ENCODE measurements at places on chromosomes 5 and 9.

- DNase-seq = no peak
Measured at GRCh38 chr5:14579731-14580397, 1.7 kb upstream of the OTULINL start.

DNA sequence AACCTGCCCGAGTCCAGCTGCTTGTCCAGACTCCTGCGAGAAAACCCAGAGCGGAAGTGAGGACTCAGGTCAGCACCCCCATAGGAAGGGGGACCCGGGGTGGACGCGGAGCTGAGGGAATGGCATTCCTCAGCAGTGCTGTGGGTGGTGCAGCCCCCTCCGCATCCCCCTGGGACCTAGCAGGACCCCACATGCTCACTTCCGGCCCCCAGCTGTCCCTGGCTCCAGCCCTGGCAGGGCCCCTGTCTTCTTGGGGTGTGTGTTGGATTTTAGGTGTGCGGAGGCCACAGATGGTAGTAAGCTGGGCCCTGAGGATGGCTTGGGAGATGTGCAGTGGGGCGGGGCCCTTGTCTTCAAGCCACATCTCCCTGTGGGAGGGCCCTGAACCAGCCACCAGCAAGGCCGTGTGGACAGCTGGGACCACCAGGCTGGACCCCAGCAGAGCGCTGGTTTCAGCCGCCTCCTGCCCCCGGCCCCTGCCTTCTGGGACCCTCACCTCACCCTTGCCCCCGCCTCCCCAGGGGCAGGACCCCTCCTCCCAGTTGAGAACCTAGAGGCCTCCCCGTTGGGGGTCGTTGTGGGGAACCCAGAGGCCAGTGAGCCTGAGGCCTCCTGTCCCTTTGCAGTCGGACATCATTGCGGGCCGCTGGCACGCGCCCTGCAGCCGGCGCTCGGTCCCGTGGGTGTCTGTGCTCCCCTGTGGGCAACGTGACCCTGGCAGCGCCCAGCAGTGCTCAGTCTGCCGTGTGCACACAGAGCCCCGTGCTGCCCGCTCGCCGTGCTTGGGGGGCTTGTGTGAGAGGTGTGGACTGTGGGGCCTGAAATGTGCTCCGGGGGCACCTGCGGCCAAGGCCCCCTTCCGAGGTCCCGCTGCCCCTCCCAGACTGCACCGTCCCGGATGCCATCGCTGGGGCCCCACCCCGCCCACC is 10.8 kb upstream of the SLC9A3 start:
- DNase-seq = no peak

DNA sequence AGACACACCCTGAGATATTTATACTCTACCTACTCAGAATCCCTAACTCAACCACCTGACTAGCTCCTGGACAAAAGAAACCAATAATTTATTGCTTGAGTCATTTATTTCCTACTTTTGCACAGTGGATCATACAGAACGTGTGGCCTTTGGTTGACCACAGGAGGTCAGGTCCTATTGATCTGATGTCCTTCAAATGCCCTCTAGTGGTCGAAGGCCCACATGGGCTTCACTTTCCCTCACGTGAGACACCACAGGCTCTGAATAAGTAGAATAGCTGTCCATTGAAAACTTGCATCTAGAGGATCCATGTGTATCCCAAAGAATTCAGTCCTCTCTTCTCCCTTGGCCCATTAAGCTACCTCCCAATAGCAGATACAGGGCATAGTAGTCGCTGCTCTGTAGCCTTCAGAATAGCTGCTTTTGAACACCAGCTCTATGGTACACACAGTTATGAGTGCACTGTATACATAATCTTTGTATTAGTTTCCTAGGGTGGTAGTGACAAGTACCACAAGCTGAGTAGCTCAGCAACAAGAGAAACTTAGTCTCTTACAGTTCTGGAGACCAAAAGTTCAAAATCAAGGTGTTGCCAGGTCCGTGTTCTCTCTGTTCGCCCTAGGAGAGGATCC is 177.6 kb upstream of the SMARCA2 start:
- no peak for DNase-seq

GRCh38 chr5:21013237-21013636 is 1025.2 kb upstream of the CDH18 start:
- no peak for DNase-seq

- DNase-seq = no peak
Measured at GRCh38 chr5:170173647-170174046, 59.1 kb upstream of the C5orf58 start.

GRCh38 chr9:37262410-37262809 is 142.0 kb downstream of the ZCCHC7 start:
- no peak for DNase-seq
